ENCODE measurements at places on chromosomes 1 and 21.

- DNase-seq: no peak
Measured at GRCh38 chr1:65209005-65209885, 61.2 kb downstream of the AK4 start.

DNA sequence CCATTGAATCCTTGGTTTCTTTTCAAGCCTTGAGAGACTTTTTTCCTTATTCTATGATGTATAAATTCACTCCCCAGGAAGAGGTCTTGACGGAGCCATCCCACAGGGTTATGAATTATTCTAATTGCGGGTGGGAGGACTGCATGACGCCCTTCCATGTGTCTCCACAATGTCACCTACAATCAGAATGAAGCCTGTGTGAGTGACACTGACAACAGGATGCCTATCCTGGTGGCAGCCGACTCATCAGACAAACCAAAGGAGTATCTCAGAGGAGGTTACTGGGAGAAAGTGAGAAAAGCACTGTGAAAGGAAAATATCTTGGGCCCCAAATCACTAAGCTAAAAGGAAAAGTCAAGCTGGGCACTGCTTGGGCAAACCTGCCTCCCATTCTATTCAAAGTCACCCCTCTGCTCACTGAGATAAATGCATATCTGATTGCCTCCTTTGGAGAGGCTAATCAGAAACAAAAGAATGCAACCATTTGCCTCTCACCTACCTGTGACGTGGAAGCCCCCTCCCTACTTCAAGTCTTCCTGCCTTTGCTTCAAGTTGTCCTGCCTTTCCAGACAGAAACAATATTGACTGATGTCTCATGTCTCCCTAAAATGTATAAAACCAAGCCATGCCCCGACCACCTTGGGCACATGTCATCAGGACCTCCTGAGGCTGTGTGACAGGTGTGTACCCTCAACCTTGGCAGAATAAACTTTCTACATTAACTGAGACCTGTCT, 98.4 kb downstream of the SMYD2 start:
- DNase-seq: no peak

DNA sequence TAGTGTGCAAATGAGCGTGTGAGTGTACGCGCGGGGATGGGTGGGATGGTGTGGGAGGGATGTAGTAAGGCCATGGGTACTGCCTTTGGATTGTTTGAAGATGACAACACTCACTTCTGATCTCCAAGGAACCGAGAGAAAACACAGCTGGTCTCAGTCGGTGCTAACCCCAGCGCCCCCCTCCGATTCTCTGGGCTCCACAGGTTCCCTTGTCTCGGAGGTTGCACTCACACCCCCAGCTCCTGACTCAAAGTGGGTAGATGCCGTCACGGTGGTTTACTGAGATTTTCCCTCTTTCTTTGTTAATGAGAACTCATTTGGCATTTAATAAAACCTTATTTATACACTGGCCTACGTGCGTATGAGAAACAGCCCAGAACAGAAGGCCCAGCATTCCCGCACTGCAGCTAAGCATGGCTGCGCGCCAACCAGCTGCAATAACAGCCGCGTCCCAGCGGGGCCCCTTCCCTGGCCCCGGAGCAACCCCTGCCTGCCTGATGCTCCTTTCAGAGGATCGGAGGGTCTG, 25.8 kb downstream of the ABCA4 start:
- DNase-seq: no peak

- no peak for DNase-seq
Measured at GRCh38 chr21:28624626-28625025, 368.1 kb downstream of the LTN1 start.

DNA sequence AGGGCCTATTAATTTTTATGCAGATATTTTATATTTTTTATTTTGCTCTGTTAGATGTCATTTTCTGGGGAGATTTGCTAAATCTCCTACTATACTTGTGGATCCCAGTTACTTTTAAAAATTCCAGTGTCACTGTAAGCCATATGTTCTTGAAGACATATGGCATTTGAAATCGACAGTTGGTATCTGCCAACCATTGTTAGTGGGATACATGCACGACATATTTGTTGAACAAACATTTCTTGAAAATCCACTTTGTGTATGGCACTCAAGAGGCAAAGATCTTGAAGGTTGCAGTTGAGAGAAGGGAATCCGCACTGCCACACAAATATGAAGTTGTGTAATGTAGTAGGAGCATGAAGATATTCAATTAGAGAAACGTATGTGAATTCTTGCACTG, 287.7 kb downstream of the HHAT start:
- DNase-seq: no peak

DNA sequence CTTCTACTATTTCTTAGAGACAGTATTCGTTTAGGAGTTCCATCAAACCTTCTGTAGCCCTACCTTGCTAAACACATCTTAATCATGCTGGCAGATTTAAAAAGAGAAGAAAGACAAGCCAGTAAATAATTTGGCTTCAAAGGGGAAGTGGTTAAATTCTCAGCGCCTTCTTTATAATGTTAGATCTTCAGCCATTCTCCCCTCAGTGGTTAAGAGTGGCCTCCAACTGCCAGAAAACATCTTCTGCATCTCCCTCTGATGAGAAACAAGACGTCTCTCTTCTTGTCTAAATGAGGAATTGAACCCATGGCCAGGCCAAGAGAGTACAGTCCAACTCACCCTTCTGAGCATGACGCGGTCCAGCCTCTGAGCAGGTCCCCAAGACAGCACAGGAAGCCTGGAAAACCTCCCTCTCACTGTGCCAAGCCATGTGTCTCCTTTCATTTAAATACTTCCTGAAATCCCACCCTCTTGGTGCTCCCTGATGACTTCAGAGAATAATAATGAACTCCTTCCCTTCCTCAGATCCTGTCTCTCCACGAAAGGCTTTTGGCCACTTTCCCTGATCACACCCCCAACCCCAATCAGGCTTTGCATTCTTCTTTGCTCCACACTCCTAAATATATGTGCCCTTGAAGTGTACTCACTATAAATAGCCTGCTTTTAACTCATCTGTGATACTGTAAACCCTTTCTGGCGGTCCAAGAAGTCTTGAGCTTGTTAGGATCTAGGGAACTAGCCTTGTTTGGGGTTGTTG, 16.4 kb upstream of the LRRC52 start:
- no peak for DNase-seq

DNA sequence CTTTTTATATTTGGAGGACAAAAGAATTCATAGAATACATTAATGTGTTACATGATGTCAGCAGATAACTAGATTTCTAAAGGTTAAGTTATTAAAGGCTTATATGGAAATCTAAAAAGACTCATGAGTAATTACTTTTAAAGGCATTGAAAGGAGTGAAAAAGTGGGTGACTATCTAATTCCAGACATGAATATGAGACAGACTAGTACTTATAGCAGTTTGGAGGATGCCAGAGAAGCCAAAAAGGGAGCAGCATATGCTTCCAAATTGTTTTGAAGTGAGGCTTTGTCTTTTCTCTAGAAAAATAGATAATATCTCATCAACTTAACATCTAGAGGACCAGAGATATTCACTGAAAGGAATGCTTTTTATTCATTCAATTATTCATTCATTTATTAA, 275.5 kb upstream of the CACYBP start:
- no peak for DNase-seq

- no peak for DNase-seq
Measured at GRCh38 chr1:165289556-165289955, 67.0 kb downstream of the LMX1A start.

DNA sequence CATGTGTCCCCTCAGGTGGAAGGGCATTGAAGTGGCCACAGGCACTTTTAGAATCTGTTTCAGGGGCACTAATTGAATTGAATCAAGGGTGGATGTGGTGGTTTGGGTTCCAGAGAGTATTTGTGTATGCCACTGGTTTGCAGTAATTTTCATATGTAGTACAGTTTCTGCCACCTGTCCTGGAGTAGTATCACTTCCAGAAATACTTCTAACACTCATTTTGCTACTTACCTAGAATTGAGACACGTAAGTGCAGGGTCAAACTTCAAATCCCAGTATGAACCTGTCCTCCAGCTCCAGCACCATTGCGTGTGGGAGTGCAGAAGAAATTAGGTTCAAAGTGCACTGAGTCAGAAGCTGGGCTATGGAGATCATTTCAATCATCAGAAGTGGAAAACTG, 26.8 kb downstream of the RSPH1 start:
- DNase-seq: no peak

- no peak for DNase-seq
Measured at GRCh38 chr1:96973605-96974004, 252.0 kb downstream of the PTBP2 start.

DNA sequence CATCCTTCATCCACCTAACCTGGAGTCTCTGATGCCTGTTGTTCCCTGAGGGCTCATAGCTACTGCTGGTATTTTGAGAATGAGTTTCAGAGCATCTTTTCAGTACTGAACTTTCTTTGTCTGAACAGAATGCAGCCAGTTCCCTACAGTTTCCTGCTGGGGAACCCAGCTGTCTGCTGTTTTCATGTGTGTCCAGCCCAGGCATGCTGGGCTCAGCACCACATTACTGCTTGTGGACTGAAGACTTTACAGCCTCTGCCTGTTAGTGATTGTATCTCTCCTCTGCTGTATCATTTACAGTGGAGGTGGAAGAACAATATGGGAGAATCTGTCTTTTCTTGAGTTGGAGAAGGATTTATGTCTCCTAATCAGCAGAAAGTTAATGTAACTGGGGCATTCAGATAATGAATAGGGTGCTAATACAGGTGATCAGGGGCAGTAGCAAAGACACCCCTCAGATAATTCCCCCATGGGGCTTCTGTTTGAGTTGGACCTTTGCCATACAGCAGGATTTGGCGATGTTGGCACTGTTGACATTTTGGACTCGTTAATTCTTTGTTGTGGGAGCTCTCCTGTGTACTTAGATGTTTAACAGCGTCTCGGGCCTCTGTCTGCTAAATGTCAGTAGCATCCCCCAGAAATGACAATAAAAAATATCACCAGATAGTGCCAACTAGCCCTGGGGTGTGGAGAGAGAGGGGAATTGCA, 207.7 kb downstream of the HHAT start:
- DNase-seq: no peak

GRCh38 chr1:47725992-47726855, 271.0 kb downstream of the TRABD2B start:
- DNase-seq: no peak

GRCh38 chr1:32650248-32650751, at the start of gene ZBTB8OS:
TSS of gene ZBTB8OS (minus strand) at chr1:32650550. CDS start at chr1:32650529, 21 bp downstream.
- DNase-seq: no peak

GRCh38 chr1:66300972-66301451, 232.9 kb upstream of the SGIP1 start:
- no peak for DNase-seq

- DNase-seq: no peak
Measured at GRCh38 chr1:59516881-59517280, 220.0 kb downstream of the FGGY start.

GRCh38 chr1:211885747-211886522, 55.4 kb upstream of the LPGAT1 start:
- DNase-seq: no peak

DNA sequence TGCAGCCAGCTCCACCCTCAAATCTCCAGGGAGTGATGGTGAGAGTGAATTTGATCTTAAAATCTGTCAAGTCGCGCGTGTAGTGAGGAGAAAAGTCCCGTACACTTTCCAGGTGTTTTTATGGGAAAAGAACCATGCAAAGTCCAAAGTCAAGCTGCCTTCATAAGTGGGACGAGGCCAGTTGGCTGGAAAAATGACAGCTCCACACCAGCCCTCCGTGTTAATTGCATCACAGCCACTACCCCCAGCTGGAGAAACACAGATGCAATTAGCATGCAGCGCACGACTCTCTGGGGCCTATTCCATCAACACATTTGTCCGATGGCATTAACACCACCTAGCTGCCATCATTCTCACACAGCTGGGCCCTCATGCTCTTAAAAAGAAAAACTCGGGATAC, 68.4 kb downstream of the KLHDC7A start:
- no peak for DNase-seq

- no peak for DNase-seq
Measured at GRCh38 chr1:88685259-88685620, 1.2 kb downstream of the PKN2 start.

GRCh38 chr1:40435876-40436275, 14.4 kb upstream of the ZFP69B start:
- no peak for DNase-seq

GRCh38 chr1:67889953-67890567, 56.8 kb upstream of the GNG12 start:
- no peak for DNase-seq

DNA sequence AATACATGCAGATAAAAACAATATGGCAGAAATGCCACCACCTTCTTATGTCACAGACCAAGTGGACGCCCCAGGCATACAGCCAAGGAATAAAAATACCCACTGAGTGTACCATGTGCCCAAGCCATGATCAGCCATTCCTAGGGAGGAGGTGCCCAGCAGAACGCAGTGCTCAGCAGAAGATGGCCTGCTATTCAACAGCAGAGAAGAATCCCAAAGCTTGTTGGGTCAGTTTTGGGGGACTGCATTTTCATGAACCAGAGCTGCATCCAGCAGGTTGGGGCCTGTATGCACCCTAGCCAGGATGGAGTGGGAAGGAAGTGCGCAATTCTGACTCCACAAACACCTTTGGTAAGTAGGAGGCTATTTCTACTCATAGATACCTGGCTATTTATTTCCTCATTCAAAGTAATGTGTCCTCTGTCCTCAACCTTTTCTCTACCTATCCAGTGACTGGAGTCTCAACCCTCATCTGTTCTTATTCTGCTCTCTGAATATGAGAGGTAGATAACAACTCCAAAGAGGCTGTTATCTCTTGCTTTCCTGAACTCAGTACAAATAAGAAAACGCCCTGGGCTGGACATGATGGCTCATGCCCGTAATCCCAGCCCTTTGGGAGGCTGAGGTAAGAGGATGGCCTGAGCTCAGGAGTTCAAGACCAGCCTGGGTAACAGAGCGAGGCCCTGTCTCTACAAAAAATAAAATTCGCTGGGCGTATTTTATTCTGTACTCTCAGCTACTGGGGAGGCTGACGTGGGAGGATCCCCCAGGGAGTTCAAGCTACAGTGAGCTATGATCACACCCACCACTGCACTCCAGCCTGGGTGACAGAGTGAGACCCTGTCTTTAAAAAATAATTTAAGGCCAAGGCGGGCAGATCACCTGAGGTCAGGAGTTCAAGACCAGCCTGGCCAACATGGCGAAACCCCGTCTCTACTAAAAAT, 2.5 kb upstream of the PLEKHM2 start:
- DNase-seq: no peak

DNA sequence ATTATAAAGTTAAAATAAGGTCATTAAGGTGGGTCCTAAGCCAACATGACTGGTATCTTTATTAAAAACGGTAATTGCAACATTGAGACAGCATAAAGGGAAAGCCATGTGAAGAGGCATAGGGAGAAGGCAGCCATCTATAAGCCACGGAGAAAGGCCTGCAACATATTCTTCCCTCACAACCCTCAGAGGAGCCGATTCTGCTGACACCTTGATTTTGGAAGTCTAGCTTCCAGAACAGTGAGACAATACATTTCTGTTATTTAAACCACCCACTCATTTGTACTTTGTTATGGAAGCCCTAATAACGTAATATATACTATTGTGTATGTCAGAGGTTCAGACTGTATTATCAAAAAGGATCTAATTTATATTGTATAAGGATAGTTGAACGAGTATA, 190.8 kb downstream of the PDE4B start:
- no peak for DNase-seq

Data from cortex of kidney (tissue), 1 donor.